ENCODE measurements at places on chromosomes 3 and 15. TPM values are rescaled to one million over a fixed set of nuclear protein-coding genes. Genes with fewer than 3 reads are reported as not detected.

Gene PAK6
- polyA plus RNA-seq: 0.57 TPM

Gene GNB4
- polyA plus RNA-seq: 21.0 TPM

- no peaks in the 10 kb centered on the region for H3K27me3 ChIP-seq
- H3K36me3 ChIP-seq: peaks cover 14% of the 10 kb centered on the region
- no peak for DNase-seq
- H3K27ac ChIP-seq: no peak overlapping the region
- no peak overlapping the region for H3K4me3 ChIP-seq
Measured at GRCh38 chr15:62847900-62848489, 194.6 kb upstream of the TPM1 start.

DNA sequence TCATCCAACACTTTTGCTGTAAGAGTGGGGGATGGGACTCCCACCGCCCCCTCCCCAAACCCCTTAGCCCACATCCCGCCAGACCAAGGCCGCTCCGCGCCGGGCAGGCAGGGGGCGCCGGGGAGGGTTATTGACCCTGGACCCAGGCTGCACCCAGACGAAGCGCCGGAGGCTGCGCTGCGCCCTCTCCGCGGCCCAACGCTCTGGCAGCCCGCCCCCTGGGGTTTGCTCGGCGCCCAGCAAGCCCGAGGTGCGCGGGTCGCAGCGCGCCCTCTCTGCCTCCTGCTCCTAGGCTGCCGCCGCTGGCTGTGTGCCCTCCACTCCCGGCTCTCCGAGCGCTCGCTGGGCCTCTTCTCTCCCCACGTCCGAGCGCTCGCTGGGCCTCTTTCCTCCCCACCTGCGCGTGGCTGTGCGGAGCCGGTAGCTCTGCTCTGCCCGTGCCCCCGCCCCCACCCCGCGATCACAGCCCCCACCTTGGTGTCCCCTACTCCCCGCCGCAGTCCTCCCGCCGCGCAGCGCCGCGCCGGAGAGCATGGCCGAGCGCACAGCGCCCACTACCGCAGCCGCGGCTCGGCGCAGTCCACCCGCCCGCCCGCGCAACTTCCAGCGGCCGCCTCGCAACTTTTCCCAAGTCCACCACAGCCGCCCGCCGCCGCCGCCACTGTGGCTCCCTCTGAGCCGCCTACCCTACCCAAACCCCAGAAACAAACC lies 1.2 kb downstream of the MECOM start:
- DNase-seq: peak; percentile 78
- peaks cover 87% of the 10 kb centered on the region for H3K27me3 ChIP-seq
- peak overlapping the region; percentile 52 for H3K4me3 ChIP-seq
- peaks cover 35% of the 10 kb centered on the region for H3K4me1 ChIP-seq
- peak overlapping the region; percentile 87 for H3K27ac ChIP-seq

DNA sequence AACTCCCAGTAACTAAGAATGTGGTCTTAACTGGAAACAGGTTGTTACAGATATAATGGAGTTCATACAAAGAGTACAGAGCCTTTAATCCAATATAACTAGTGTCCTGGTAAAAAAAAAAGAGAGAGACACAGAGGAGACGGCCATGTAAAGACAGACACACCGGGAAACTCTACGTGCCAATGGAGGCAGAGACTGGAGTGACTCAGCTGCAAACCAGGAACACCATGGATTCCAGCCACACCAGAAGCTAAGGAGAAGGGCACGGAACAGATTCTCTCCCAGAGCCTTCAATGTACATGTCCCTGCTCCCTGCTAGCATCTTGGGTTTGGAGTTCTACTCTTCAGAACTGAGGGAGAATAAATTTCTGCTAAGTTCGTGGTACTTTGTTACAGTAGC lies 4.5 kb downstream of the RNF168 start:
- no peak overlapping the region for H3K27ac ChIP-seq
- DNase-seq: no peak
- H3K27me3 ChIP-seq: no peaks in the 10 kb centered on the region
- H3K4me3 ChIP-seq: no peak overlapping the region
- H3K4me1 ChIP-seq: peaks cover 11% of the 10 kb centered on the region

GRCh38 chr15:55654561-55655031 lies 66.5 kb upstream of the PYGO1 start:
- DNase-seq: peak; percentile 13
- H3K36me3 ChIP-seq: no peaks in the 10 kb centered on the region
- no peaks in the 10 kb centered on the region for H3K27me3 ChIP-seq

GRCh38 chr3:67683522-67683921 lies 29.1 kb upstream of the SUCLG2 start:
- no peaks in the 10 kb centered on the region for H3K4me1 ChIP-seq
- no peak for DNase-seq
- H3K36me3 ChIP-seq: no peaks in the 10 kb centered on the region
- no peak overlapping the region for H3K4me3 ChIP-seq
- no peak overlapping the region for H3K27ac ChIP-seq

DNA sequence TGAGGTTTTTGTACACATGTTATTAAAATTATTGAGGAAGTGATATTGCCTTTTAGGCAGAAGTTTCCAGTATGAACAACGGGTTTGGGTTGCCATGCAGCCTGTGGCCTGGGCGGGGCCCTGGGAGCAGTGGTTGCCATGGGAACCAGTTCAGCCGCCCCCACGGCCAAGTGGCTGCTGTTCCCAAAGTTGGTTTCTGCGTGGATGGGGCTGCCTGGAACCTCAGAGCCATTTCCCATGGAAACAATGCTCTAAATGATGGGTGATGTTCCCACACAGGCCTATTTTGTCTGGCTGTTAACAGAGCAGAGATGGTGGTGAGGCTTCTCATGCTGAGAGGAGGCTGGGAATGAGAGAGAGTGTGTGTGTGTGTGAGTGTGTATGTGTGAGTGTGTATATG lies 19.5 kb downstream of the MRAS start:
- H3K27ac ChIP-seq: no peak overlapping the region
- no peaks in the 10 kb centered on the region for H3K27me3 ChIP-seq
- peak; percentile 70 for DNase-seq
- H3K4me3 ChIP-seq: no peak overlapping the region

DNA sequence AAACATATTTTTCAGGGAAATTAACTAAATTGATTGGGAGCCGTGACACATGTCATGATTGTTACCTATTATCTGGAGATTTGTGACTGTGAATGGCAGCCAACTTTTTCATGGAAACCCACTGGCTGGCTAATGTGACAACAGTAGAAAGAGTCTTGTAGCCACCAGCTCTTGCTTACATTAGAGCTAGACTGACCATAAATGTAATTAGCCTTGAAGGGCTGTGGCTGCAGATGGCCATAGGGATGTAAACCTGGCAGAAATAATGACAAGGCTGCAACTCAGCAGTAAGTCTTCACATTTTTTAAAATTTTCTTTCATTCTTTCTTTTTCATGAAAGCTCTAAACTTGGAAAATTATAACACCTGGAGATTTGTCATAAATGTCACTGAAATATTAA lies 168.2 kb upstream of the ROBO2 start:
- no peak for DNase-seq
- no peak overlapping the region for H3K4me3 ChIP-seq
- no peak overlapping the region for H3K27ac ChIP-seq
- no peaks in the 10 kb centered on the region for H3K36me3 ChIP-seq

Data from muscle of leg (tissue), 16 donors.